Stimulated activated CD4-positive, alpha-beta T cell treated with anti-CD3 and anti-CD28 coated beads, Interleukin-1b, Interleukin-23, amount 100 ng/mL, for 48 hours (primary cell): ENCODE measurements at places on chromosomes 2 and 18.

- DNase-seq = no peak
Observed at GRCh38 chr2:36123995-36124394, 231.6 kb upstream of the CRIM1 start.

- DNase-seq = no peak
Observed at GRCh38 chr2:183242937-183243336, 118.7 kb downstream of the NUP35 start.

- no peak for DNase-seq
Observed at GRCh38 chr2:118059919-118060478, 28.3 kb upstream of the INSIG2 start.

GRCh38 chr18:8194431-8194830 is 414.8 kb upstream of the RAB12 start:
- DNase-seq = no peak

GRCh38 chr18:67682516-67682915 is 166.0 kb upstream of the DSEL start:
- no peak for DNase-seq

DNA sequence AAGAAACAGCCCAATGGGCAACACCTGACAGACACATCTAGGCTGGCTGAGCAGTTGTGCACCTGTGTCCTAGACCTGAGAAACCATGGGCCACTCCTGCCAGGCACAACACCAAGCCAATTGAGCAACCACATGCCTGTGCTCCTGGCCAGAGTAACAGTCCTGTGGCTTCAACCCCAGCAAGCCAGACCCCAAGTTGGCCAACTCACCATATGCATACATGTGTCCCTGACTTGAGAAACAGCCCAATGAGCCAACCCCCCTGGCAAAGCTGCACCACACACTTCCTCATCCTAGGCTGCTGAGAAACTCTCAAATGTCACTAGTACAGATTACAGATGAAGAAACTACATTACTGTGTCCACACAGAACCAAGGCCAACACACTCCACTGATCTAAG is 36.6 kb downstream of the USP34 start:
- no peak for DNase-seq

GRCh38 chr2:208285853-208286252 is 19.8 kb downstream of the PIKFYVE start:
- DNase-seq = no peak

- no peak for DNase-seq
Observed at GRCh38 chr2:32688541-32688940, 60.7 kb downstream of the TTC27 start.

- no peak for DNase-seq
Observed at GRCh38 chr2:216661639-216662375, 28.6 kb downstream of the IGFBP2 start.

DNA sequence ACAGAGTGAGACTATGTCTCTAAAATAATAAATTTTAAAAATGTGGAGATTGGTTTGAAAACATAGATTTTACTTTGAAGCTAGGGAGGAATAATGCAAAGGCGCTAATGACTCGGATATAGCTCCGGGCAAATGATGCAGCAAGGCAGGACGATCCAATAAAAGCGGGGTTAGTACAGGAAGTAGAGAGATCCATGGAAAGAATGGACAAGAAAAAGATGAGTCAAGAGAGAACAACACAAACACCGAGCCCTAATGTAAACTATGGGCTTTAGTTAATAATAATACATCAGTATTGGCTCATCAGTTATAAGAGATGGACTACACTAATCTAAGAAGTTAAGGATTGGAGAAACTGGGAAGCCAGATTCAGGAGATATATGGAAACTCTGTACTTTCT is 74.5 kb downstream of the QPCT start:
- no peak for DNase-seq

DNA sequence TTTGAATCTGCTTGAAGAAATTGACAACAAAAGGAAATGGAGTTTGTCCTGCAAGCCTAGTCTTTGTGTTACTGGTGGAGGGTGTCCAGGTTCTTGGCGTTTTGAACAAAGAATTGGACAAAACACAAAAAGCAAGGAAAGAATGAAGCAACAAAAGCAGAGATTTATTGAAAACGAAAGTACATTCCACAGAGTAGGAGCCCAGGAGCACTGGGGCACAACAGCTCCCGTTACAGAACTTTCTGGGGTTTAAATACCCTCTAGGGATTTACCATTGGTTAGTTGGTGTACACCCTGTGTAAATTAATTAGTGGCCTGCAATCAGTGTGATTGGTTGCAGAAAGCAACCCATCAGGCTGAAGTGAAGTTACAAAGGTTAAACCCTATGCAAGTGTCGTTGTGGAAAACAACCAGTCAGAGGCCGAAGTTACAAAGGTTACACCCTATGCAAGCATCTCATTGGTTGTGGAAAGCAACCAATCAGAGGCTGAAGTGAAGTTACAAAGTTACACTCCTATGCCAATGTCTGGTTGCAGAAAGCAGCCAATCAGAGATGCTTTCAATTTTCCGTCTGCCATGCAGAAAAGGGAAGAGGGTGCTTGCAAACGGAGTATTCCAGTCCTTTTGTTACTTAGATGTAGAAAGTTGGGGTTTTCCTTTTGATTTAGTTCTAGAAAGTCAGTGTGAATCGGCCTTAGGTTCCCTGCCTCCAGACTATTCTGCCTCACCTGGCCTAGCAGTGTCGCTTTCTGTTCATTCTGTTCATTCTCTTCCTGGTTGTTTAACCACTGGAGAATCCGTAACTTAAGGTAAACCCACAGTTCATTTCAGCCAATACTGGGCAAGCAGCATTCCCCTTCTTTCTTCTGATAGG is 47.6 kb upstream of the PTH2R start:
- DNase-seq = no peak

GRCh38 chr18:63679820-63680606 is 18.3 kb upstream of the SERPINB3 start:
- DNase-seq = no peak
